ENCODE measurements at places on chromosomes 1 and 21.

GRCh38 chr1:169550294-169550693 is 36.0 kb downstream of the F5 start:
- DNase-seq, result peak; percentile 33

- no peak for DNase-seq
Observed at GRCh38 chr1:116572099-116572498, 1.3 kb upstream of the CD58 start.

DNA sequence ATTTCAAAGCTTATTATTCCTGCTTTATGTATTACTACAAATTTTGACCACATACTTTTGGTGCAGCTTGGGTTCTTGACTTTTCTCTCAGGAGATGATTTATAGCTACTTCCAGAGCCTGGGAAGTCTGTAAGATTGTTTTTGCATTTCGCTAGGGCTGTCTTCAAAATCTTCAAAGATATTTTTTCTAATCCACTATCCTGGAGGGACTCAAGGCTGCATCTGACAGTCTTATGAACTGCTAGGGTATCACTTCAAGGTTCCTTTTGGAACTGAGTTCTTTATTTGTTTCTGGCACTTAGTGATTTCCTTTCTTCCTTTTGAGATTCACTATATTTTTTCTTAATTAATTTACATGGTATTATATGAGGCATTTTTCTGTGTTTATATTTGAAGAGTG is 90.0 kb upstream of the LYPLAL1 start:
- DNase-seq, result no peak

DNA sequence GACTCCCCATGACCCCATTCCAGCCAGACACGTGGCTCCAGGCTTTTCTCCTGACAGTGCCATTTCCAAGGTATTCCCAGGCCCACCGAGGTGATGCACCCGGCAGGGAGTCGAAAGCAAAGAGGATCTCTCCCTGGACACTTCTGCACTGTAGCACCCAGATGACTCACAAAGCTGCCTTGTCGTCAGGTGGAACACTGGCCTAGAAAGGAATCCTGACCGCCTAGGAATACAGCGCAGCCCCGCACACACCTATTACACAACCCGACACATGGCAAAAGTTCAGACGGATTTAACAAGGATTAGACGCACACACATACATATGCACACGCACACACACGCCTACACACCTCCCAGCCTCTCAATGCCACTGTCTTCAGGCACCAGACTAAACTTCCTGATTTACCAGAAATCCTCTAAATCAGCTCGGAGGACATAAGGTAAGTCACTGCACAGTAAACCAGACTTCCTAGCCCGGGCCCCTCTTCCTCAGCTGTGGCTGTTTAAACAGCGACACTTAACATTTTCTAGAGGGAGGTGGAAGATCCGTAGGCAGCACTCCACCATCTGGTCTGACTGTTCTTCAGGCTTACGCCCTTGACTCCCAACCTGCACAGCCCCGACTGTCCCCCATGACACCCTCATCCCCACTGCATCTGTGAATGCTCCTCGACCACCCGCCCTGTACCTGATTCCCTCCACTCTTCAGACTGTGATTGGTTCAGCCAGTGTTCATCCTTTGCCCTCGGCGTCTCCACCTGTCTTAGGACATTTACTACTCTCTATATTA is 12.7 kb downstream of the FAM89A start:
- DNase-seq, result no peak

GRCh38 chr1:27413004-27413403 is 20.6 kb downstream of the GPR3 start:
- no peak for DNase-seq

GRCh38 chr1:234226113-234226818 is 147.0 kb upstream of the COA6 start:
- no peak for DNase-seq

GRCh38 chr1:205357567-205357966 is 845 bp upstream of the KLHDC8A start:
- no peak for DNase-seq

- DNase-seq, result no peak
Observed at GRCh38 chr1:246295340-246295739, 211.7 kb downstream of the SMYD3 start.

GRCh38 chr1:150365941-150366340 is 2.0 kb downstream of the RPRD2 start:
- DNase-seq, result peak; percentile 9

- DNase-seq, result peak; percentile 82
Observed at GRCh38 chr1:83999316-83999819, 436 bp upstream of the TTLL7 start.

GRCh38 chr1:232287676-232288569 is 342.0 kb downstream of the SIPA1L2 start:
- DNase-seq, result peak; percentile 51

GRCh38 chr1:3197781-3198316 is 128.8 kb downstream of the PRDM16 start:
- no peak for DNase-seq

DNA sequence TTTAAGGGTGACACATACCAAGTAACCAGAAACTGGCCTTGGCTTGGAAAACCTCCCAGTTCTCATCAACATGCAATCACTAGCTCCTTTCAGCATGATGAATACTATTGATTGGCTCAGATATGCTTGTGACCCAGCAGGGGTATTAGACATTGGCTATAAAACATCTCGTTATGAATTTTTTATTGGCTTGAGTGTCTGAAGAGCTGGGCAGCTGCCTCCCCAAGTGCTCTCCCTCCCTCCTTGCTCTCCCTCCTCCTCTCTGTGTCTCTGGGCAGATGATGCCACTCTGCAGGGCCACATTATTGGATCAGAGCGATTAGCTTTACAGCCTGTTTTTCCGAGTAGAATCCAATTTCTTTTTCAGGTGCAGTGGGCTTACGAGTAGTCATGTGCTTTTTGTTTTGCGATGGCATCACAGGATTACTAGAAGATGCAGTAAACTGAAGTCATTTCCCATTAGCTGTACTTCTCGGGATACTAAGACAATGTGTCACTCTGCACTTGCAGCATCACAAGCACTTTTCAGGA is 79.3 kb upstream of the ATF3 start:
- peak; percentile 65 for DNase-seq

- no peak for DNase-seq
Observed at GRCh38 chr1:26168410-26169197, at the start of gene C1orf232. Gene C1orf232, minus strand, starts transcription at chr1:26168963. Its CDS starts 464 bp downstream, at chr1:26168499.

GRCh38 chr1:191026828-191027227 is 549.2 kb upstream of the BRINP3 start:
- DNase-seq, result no peak

DNA sequence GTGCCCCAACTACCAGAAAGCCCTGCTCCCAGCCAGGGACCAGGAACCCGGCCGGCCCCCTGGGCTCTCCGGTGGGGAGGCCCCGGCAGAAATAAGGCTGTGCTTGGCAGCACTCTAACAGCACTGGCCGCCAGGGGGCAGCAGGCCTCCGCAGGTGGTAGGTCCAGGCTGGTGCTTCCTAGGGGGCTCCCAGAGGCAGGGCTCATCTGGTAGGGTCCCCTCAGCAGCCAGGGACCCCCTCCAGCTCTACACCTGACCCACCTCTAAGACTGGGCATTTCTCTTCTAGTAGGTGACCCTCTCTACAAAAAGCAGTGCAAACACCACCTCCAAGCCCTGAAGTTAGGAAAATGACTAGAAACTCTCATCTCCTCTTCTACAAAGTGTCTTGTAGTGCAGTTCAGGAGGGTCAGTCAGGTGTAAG is 85.6 kb downstream of the STUM start:
- DNase-seq, result peak; percentile 65

DNA sequence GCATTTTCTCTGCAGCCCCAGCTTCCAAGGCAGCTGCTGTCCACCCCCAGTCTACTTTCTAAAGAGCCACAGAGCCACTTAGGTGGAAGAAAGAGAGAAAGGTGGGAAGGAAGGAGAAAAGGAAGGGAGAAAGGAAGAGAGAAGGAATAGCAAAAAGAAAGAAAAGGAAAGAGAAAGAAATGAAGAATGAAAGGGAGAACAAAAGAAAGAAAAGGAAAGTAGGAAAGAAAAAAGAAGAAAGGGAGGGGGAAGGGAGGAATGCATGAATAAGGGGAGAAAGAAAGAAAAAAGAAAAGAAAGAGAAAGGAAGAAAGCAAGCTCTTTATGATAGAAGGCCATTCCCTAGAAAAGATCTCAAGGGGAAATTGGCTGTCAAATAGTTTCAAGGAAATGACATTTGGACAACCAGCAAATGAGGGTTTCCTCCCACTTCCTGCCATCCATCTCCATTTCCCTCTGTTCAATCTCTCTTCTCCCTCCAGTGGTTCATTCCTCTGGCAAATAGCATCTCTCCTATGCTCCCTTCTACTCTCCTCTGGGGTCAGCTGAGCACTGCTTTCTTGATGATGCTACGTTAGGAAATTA is 3.4 kb upstream of the CSF1 start:
- DNase-seq, result no peak

DNA sequence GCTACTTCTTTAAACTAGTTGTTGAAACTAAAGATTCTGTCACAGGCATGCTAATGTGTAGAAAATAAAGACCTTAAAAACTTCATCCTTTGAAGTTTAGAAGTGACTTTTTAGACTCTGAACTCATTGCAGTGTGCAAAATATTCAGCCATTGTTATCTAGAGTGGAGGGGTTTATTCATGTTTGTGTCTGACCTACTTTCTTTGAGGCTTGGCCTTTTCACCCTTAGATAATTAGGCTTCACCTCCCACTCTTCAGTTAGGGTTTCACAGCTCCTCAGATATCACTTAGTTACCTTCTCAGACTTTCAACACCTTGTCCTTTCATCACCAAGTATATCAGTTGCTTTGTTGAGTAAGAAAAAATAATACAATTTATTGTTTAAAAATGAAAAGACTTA is 75.9 kb downstream of the IVNS1ABP start:
- DNase-seq, result no peak

GRCh38 chr1:84192681-84193080 is 48.6 kb downstream of the PRKACB start:
- DNase-seq, result no peak

DNA sequence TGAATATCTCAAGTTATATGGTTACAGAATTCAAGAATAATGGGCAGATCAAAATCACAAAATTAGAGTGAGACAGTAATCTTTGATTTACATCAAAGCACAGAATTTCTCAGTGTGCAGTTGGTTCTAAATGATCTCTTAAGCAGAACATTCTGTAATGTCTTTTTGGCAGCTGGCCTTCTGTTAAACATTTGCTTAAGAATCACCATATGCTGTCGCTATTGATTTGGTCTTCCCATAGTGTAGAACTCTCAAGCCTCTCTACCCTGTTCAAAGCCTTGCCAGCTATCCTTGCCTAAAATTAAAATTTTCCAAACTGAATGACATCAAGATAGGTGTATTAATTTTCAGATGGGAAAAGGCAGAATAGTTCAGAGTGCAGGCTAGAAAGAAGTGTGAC is 38.9 kb upstream of the ERO1B start:
- no peak for DNase-seq

DNA sequence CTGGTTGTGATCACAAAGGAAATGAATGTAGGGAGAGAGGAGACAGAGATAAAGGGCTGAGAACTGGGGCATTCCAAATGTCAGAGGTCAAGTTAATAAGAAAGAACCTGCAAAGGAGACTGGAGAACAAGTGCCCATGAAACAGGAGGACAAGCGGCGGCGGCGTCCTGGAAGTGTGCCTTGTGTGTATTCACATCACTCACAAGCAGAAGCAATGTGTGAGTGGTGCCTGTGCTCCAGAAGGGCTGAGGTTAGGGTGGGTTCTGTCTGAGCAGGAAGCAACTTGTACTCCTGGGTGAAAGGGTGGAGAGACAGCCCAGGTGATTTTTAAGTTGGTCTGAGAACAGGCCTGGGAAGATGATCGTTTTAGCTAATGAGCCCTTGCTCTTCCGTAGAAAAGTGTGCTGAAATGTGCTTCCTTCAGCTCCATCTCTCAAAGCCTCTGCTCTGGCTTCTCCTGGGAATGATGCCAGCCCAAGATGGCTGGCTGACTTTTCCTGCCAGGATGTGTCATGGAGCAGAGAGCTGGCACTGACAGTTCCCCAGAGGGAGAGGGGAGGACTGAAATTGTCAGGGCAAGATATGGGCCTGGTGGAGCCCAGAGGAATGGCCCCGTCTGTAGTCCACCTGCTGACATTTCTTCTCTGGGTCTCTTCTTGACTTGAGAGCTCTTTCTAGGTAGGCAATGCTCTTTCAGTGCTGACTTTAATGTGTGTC is 25.1 kb upstream of the PLEKHA6 start:
- peak; percentile 42 for DNase-seq

- DNase-seq, result no peak
Observed at GRCh38 chr1:101178688-101179491, 57.9 kb upstream of the S1PR1 start.

DNA sequence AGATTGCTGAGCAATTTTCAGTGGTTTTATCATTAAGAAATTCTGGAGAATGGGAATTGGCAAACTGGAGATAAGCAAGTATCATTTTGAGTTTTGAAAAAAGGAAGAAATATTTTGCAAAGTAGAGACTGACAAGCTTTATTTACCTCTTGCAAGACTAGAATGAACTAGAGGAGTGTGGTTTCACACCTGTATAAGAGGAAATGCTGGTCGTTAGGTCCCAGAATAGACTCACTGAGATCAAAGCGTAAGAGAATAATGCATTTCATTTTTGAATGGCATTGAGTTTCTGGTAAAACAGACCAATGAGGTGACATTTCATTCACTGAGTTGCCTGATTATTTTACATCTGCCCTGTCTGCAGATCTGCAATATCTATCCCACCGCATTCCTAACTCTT is 308.1 kb downstream of the ADGRL2 start:
- no peak for DNase-seq
